ENCODE measurements at places on chromosomes 16 and 17. TPM values are rescaled to one million over a fixed set of nuclear protein-coding genes. Genes with fewer than 3 reads are reported as not detected.

The ATP2A1 gene
- total RNA-seq = 2.1 TPM

The LDHD gene
- not detected for total RNA-seq

The CHST6 gene
- total RNA-seq = not detected

The LGALS9B gene
- total RNA-seq = not detected

The BRCA1 gene
- 92.9 TPM for total RNA-seq

The SPATA32 gene
- total RNA-seq = 0.63 TPM

The SLC35G6 gene
- not detected for total RNA-seq

The KRT16 gene
- total RNA-seq = not detected

The SPAG5 gene
- total RNA-seq = 140 TPM

The EPOP gene
- 32.2 TPM for total RNA-seq

The PNMT gene
- total RNA-seq = not detected

The SLC47A1 gene
- 0.11 TPM for total RNA-seq

The ACAP1 gene
- 309 TPM for total RNA-seq

DNA sequence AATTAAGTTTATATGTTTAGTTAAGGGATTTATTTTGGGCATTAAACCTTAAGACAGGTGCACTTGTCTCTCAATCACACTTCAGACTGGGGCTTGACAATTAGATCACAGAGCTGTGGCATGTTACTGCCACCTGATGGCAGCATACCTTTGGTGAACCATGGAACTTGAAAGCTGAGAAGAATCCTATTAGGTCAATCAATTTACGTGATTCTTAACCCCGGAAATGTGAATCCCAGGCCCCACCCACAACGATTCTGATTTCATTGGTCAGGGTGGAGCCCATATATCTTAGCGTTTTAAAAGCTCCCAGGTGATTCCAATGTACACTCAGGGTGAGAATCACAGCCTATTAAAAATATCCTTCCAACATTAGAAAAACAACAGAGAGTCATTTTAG is 91.0 kb downstream of the GSG1L start:
- no peak overlapping the region for H3K4me3 ChIP-seq
- peak; percentile 76 for DNase-seq
- H3K27me3 ChIP-seq = peaks cover 14% of the 10 kb centered on the region
- H3K36me3 ChIP-seq = no peaks in the 10 kb centered on the region
- peaks cover 1% of the 10 kb centered on the region for H3K4me1 ChIP-seq

- no peaks in the 10 kb centered on the region for H3K36me3 ChIP-seq
- H3K4me3 ChIP-seq = no peak overlapping the region
- no peak for DNase-seq
- H3K27ac ChIP-seq = no peak overlapping the region
Measured at GRCh38 chr16:7992616-7993015, 597.7 kb downstream of the TMEM114 start.

DNA sequence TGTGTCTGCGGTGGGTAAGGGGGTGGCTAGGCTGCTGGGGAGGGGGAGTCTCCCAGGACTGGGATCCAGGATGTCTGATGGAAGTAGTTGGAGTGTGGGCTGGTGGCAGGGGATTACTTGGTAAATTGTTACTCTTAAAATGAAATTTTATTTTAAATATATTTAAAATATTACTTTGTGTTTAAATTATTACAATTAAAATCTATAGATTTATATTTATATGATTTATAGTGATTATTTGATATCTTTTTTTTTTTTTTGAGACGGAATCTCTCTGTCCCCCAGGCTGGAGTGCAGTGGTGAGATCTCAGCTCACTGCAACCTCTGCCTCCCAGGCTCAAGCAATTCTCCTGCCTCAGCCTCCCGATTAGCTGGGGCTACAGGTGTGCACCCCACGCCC is 18.6 kb downstream of the CPNE2 start:
- peaks cover 12% of the 10 kb centered on the region for H3K4me1 ChIP-seq
- no peak overlapping the region for H3K27ac ChIP-seq
- H3K36me3 ChIP-seq = no peaks in the 10 kb centered on the region
- H3K27me3 ChIP-seq = no peaks in the 10 kb centered on the region

DNA sequence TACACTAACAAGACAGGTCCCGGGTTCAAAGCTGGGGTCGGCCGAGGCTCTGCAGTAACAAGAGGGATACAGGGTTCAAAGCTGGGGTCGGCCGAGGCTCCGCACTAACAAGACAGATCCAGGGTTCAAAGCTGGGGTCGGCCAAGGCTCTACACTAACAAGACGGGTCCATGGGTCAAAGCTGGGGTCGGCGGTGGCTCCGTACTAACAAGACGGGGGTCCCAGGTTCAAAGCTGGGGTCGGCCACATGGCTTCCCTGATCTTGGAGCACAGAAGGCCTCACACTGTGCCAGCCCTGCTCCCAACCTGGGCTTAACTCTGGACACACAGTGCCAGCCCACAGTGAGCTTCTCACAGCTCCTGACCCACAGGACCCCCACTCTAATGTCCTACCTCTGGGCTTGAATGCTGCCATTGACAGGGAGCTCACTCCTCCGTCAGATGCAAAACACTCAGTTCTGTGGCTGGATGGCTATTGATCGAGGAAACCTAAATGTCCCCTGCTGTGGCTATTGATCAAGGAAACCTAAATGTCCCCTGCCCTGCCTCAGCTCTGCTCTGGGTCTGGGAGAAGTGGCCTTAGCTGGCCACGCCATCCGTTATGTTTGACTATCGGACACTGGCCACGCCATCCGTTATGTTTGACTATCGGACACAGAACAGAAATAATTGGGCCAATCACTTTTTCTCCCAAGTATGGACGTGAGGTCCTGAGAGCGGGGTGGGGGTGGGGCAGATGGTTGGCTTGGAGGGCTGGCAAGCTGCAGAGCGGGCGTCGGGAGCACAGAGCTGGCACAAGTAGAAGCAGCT is 54.6 kb upstream of the DOC2B start:
- H3K4me1 ChIP-seq = no peaks in the 10 kb centered on the region
- no peak overlapping the region for H3K27ac ChIP-seq
- H3K36me3 ChIP-seq = no peaks in the 10 kb centered on the region

DNA sequence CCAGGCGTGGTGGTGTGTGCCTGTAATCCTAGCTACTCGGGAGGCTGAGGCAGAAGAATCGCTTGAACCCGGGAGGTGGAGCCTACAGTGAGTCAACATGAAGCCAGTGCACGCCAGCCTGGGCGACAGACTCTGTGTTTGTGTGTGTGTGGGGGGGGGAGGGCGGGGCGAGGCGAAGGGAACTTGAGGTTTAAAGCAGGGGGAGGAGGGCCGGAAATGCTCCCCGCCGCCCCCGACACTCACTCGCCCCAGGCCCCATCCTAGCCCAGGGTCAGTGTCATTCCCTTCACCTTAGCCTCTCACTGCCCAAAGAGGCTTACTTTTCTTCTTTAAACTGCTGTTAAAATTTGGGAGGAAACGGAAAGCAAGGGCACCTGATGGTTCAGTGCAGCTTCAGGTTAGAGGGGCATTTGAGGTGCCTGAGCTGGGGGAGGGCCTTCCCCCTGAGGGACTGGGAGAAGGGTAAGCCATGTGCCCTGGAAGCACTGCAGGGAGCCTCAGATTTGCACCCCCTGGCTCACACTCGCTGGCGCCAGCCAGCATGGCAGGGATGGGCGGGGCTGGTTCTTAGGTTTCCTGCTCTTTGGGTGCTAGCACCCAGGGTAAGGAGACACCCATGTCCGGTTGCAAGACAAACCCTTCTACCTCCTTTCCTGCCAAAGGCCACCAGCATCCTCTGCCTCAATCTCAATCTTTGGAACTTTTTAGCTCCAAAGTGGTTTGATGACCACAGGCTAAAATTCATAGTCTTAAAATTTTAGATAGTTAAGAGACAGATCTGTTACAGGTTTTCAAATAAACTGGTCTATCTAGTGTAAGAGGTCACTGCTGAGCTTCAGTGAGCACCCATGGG is 2.2 kb upstream of the LIMD2 start:
- DNase-seq = peak; percentile 92
- H3K36me3 ChIP-seq = peaks cover 44% of the 10 kb centered on the region
- peaks cover 59% of the 10 kb centered on the region for H3K4me1 ChIP-seq
- H3K27me3 ChIP-seq = no peaks in the 10 kb centered on the region
- H3K4me3 ChIP-seq = peak overlapping the region; percentile 92

- no peak overlapping the region for H3K4me3 ChIP-seq
- peaks cover 9% of the 10 kb centered on the region for H3K4me1 ChIP-seq
- H3K36me3 ChIP-seq = peaks cover 21% of the 10 kb centered on the region
- no peaks in the 10 kb centered on the region for H3K27me3 ChIP-seq
- no peak for DNase-seq
Measured at GRCh38 chr16:48330841-48331192, 54.4 kb downstream of the SIAH1 start.

GRCh38 chr16:591892-592517 is 2.1 kb downstream of the RAB40C start:
- H3K27ac ChIP-seq = no peak overlapping the region
- H3K27me3 ChIP-seq = no peaks in the 10 kb centered on the region
- H3K4me3 ChIP-seq = no peak overlapping the region
- peaks cover 26% of the 10 kb centered on the region for H3K4me1 ChIP-seq
- DNase-seq = no peak

DNA sequence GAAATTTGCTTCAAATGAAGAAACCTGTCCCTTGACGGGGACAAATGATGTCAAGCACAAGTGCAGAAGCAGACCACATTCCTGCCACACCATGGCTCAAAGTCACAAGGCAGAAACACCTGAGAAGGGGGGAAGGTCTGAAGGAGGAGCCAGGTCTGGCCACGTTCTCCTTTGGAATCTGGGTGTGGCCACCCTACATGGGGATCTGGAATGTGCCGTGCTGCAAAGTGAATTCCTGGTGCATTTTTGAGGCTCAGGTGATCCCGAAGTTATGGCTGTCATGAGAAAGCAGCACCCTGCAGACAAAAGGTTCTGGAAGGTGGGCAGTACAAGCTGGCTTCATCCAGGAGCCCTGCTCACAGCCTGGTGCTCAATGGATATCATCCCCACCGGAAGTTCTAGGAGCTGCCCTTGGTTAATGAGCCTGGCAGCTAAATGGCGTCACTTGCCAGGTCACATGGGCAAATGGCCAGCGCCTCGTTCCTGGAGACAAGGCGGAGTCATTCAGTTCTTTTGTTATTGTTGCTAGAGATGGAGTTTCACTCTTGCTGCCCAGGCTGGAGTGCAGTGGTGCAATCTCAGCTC is 20.1 kb upstream of the ADCY9 start:
- DNase-seq = no peak
- no peaks in the 10 kb centered on the region for H3K4me1 ChIP-seq
- H3K36me3 ChIP-seq = no peaks in the 10 kb centered on the region
- no peak overlapping the region for H3K27ac ChIP-seq

- no peaks in the 10 kb centered on the region for H3K4me1 ChIP-seq
- H3K27me3 ChIP-seq = no peaks in the 10 kb centered on the region
- H3K4me3 ChIP-seq = no peak overlapping the region
- H3K36me3 ChIP-seq = no peaks in the 10 kb centered on the region
Measured at GRCh38 chr17:73492821-73493814, 151.1 kb downstream of the SDK2 start.

DNA sequence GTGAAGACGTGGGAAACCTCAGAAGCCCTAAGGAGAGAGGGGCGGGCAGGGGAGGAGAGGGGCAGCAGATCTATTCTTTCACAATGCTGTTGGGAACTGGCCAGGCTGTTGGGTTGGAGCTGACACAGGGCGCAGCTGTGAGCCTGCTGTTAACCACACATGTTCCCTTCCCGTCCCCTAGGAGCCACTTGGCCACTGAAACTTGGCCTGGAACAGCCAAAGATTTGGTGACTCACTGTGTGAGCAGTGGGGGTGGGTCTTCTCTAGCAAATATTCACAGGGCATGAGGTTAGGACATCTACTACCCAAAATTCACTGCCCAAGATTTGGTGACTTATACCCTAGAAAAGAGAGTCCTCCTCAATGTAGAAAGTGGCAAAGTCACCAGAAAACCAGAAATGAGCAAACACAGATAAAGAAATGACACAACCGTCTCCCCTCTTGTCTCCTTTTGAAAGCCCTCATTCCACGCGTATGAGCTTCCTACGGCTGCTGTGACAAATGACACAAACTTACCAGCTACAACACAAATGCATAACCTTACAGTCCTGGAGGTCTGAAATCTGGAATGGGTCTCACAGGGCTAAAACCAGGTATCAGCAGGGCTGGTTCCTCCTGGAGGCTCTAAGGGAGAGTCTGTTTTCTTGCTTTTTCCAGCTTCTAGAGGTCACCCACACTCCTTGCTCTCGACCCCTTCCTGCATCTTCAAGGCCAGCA is 6.3 kb downstream of the TBC1D16 start:
- no peak overlapping the region for H3K4me3 ChIP-seq
- peaks cover 1% of the 10 kb centered on the region for H3K27me3 ChIP-seq
- H3K36me3 ChIP-seq = no peaks in the 10 kb centered on the region
- no peak overlapping the region for H3K27ac ChIP-seq

GRCh38 chr16:83374979-83375378 is 432.8 kb upstream of the HSBP1 start:
- H3K27ac ChIP-seq = no peak overlapping the region
- no peaks in the 10 kb centered on the region for H3K4me1 ChIP-seq
- no peak overlapping the region for H3K4me3 ChIP-seq
- no peaks in the 10 kb centered on the region for H3K36me3 ChIP-seq
- DNase-seq = no peak

DNA sequence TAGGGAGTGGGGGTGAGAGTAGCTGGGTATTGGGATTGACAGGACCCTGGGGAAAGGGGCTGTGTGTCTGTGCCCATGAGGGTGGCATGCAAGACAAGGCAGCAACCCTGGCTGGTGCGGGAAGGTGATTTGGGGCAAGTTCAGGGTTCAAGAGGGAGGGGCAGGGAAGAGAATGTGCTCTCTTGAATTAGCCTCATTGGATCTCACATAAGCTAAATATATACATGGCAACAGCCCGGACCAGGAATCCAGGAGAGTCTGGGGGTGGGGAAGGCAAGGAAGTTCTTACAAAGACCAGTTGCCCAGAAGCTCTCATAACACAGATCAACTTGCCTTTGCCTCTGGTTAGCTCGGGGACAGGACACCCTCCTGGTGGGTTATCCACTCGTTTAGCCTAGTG is 73.3 kb downstream of the IRX3 start:
- no peak overlapping the region for H3K27ac ChIP-seq
- DNase-seq = no peak
- H3K4me1 ChIP-seq = no peaks in the 10 kb centered on the region
- H3K4me3 ChIP-seq = no peak overlapping the region

GRCh38 chr17:36124879-36125824 is 21.5 kb downstream of the CCL4 start:
- DNase-seq = no peak
- no peak overlapping the region for H3K27ac ChIP-seq
- peaks cover 2% of the 10 kb centered on the region for H3K27me3 ChIP-seq
- H3K4me3 ChIP-seq = no peak overlapping the region
- peaks cover 26% of the 10 kb centered on the region for H3K4me1 ChIP-seq

- no peak for DNase-seq
- peaks cover 23% of the 10 kb centered on the region for H3K4me1 ChIP-seq
- H3K27me3 ChIP-seq = peaks cover 34% of the 10 kb centered on the region
- H3K27ac ChIP-seq = no peak overlapping the region
- no peak overlapping the region for H3K4me3 ChIP-seq
Measured at GRCh38 chr17:45905814-45906213, 11.5 kb downstream of the MAPT start.

- H3K4me3 ChIP-seq = no peak overlapping the region
- no peaks in the 10 kb centered on the region for H3K27me3 ChIP-seq
- H3K4me1 ChIP-seq = peaks cover 52% of the 10 kb centered on the region
Measured at GRCh38 chr17:80619535-80620235, 75.0 kb downstream of the RPTOR start.

GRCh38 chr17:75501378-75502071 is 13.8 kb downstream of the CASKIN2 start:
- no peak overlapping the region for H3K27ac ChIP-seq
- no peaks in the 10 kb centered on the region for H3K27me3 ChIP-seq
- no peak for DNase-seq
- H3K36me3 ChIP-seq = peaks cover 4% of the 10 kb centered on the region
- no peak overlapping the region for H3K4me3 ChIP-seq
- peaks cover 5% of the 10 kb centered on the region for H3K4me1 ChIP-seq

GRCh38 chr16:86931410-86931941 is 353.1 kb downstream of the FOXL1 start:
- no peaks in the 10 kb centered on the region for H3K36me3 ChIP-seq
- no peak for DNase-seq
- no peak overlapping the region for H3K27ac ChIP-seq
- peaks cover 1% of the 10 kb centered on the region for H3K4me1 ChIP-seq
